ENCODE measurements at places on chromosomes 2 and 18.

- no peak for DNase-seq
These were observed 1.2 kb downstream of the ABHD3 start for GRCh38 chr18:21703241-21703820.

- no peak for DNase-seq
These were observed 29.4 kb upstream of the GMPPA start for GRCh38 chr2:219469186-219469724.

DNA sequence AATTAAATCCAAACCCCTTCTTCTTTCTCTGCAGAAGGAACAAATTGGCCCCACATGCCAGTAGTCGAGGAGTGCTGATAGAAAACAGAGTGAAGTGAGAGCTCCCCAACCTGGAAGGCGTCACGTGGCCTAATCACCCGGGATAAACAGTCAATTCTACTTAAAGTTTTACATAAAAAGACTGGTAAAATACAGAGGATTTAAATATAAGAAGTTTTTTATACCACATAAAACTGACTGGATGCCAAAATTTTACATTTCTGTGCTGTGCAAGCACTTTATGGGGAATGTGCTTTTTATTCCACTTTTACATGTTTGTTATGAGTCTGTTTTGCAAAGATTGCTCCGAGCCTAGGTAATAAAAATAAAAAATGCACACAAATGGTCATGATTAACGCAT lies 1586.8 kb upstream of the ACVR2A start:
- DNase-seq, result no peak

GRCh38 chr2:225008935-225009334 lies 33.3 kb downstream of the DOCK10 start:
- DNase-seq, result no peak

GRCh38 chr2:199378948-199379650 lies 78.6 kb downstream of the SATB2 start:
- DNase-seq, result no peak

- no peak for DNase-seq
These were observed 149.9 kb downstream of the SETBP1 start for GRCh38 chr18:44830581-44830980.

GRCh38 chr2:39491653-39492052 lies 54.6 kb upstream of the MAP4K3 start:
- no peak for DNase-seq

DNA sequence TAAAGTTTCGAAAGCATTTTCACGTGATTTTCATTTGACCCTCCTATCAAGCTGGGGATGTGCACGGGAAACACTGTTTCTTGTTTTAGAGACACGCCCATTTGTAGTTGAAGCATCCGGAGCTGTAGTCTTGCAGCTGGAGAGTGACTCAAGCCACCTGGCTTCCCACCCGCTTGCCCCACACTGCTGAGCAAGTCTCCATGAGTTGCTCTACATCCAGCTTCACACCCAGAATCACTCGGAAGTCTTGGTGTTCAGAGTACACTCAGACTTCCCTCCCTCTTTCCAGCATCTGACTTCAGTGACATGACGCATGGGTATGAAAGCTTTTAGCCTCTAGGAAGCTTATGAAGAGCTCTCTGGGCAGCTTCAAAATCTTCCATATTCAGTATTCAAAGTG lies 262.4 kb downstream of the NBAS start:
- no peak for DNase-seq

DNA sequence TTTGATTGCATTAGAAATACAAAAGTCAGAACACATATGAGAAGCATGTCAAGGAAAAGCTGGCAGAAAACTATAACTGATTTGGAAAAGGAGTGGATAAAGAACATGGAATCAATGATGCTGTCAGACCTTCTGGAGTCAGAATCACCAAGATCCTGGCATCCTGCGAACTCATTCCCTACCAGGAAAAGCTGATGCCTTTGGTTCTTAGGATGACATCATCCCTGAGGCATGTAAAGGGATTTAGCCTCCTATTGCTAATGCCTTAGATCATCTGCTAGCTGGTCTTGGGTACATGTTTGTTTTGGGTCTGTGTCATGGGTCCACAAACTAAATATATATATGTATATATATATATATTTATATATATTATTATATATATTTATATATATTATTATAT lies 680.7 kb downstream of the EPHA4 start:
- DNase-seq, result no peak

DNA sequence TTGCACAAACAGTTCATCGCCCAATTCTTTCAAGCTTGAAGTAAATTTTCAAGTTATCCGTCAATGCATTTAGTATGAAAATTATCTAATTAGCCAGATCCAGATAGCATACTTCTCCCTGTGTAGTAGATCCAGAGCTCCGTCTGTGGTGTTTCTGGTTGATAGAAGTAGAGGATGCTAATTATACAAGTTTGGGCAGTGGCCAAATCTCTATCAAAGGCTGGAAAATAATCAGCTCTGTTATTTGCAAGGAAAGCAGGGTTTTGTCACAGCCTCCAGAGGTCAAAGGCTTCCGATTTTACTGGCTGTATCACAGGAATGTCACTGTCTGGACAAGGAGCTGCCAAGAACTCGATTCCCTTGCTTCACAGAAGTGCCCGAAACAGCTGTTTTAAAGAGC lies 28.6 kb downstream of the LRRC30 start:
- DNase-seq, result no peak

- DNase-seq, result no peak
These were observed 12.3 kb downstream of the CROCC2 start for GRCh38 chr2:240918258-240919091.

- no peak for DNase-seq
These were observed 2.8 kb downstream of the XDH start for GRCh38 chr2:31411771-31412170.

DNA sequence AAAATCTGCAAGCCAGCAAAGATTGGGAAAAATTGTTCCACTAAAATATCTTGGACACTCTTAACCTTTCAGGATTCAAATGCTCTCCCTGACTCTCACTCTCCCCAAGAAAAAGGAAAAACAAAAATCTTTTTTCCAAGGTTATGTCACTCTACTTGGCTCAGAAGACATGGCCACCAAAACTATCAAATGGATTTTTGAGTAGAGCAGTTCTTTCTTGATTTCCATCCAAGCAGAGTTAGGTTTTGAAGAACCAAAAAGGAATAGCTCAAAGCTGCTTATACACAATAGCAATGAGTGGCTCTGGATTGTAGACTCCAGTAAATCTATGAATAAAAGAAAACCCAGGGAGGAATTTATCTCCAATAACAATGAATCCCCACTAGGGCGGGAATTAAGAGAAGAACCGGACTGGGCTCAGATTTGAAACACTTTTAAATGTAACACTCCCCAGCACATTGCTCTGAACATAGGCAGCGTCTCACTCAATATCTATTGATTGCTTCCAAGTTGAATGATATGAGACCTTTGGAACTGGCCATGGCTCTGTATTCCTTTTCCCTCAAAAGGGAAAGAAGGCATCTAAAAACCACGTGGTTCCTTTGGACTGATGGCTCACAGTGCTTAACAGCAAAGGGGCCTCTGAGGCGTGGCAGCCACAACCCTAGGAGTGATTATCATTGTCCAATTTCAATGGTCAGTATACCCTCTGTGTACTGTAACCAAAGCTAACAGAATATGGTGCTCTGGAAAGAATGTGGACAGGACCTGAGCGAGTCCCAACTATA lies 68.3 kb downstream of the SPRED2 start:
- DNase-seq, result no peak

DNA sequence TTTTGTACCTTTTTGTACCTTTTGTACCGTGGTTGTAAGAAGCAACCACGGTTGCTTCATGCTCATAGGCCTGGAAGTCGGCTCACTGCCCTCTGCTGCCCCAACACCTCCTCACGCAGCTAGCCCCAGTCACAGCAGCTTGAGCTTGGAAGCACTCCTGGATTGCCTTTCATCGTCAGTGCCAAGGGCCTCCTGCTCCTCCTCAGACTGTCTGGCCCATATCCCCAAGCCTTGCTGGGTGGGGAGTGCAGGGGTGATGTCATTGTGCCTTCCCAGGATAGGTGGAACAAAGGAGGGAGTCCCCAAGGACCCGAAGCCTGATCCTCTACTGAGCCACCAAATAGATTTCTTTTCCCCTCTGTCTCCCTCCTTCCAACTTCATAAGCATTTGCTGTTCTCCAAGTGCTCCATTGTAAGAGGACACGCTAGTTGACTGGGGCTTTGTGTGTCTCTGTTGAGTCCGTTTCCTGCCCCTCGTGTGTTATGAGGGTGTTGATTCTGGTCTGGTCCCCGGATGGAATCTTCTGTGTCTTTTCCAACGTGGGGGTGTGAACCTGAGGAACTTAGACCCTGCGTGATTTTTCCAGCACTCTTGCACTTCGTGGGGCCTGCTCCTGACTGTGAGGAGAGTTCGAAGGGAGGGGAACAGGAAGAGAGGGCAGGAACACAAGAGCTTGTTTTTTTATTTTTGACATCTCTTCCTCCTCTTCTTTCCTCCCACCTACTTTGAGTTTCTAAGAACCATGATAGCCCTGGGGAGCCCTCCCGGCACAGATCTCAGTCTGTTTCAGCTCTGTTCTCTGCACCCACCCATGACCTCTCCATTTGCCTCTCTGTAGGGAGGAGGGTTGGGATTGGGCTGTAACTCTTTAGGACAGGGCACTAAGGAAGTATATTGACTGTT lies 127.2 kb upstream of the EML6 start:
- no peak for DNase-seq

DNA sequence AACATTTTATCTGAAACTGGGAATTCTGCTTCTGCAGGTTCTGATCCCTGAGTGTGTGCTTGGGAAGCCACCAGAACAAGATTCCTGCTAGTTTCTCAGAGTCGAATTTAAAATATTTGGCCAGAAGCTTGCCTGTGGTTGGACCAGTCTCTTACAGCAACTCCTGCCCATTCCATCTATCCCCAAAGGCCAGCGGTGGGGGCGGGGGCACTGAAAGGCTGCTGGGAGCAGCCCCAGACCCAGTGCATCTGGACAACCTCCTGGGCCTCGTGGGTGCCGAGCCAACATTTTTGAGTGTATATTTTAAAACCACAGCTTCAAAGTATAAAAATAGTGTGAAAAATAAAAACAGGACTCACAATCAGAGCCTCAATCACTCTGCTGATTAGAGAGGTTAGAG lies 38.6 kb upstream of the ZFP36L2 start:
- no peak for DNase-seq

DNA sequence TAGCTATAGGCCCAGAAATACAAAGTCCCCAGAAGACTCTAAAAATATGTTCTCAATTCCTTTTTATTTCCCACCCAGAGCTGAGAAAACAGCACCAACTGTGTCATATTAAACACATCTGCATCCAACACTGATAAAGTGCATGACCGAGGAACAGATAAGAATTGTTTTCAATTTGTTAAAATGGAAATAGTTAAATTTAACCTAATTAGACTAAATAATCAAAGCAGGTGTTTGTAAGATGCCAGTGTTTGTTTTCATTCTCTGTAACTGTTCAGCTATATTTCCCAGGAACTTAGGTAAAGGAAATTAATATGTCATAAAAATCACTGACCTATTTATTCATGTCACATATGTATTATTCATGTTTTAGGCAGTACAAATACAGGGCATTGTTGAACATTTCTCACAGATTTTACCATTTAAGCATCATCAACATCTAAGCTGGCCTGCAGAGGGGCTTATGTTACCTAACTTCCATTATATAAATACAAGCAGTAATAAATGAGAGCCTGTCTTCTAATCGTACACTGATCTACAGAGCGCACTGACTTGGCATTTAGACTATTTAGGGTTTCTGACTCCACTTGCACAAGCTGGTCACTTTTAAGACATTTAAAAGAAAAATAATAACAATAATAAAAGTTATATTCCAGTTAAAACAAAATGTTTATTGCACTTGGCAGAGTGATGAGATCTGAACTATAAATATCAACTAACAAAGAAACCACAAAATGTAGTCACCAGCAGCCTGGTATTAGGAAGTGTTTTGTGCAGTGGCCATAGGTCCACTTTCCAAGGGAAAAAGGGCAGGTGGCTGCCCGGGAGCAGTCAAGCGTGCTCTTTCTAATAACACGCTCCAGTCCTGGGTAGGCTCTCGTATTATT lies 86.6 kb upstream of the ZFP36L2 start:
- no peak for DNase-seq

GRCh38 chr18:12234451-12235190 lies 19.5 kb upstream of the CIDEA start:
- no peak for DNase-seq

- no peak for DNase-seq
These were observed 116.2 kb downstream of the GAREM1 start for GRCh38 chr18:32354518-32354917.

GRCh38 chr2:20212871-20213503 lies 11.9 kb downstream of the SDC1 start:
- DNase-seq, result no peak

- no peak for DNase-seq
These were observed 35.4 kb downstream of the ANKRD29 start for GRCh38 chr18:23627321-23627720.

- no peak for DNase-seq
These were observed 17.5 kb downstream of the ASB1 start for GRCh38 chr2:238444242-238444641.

DNA sequence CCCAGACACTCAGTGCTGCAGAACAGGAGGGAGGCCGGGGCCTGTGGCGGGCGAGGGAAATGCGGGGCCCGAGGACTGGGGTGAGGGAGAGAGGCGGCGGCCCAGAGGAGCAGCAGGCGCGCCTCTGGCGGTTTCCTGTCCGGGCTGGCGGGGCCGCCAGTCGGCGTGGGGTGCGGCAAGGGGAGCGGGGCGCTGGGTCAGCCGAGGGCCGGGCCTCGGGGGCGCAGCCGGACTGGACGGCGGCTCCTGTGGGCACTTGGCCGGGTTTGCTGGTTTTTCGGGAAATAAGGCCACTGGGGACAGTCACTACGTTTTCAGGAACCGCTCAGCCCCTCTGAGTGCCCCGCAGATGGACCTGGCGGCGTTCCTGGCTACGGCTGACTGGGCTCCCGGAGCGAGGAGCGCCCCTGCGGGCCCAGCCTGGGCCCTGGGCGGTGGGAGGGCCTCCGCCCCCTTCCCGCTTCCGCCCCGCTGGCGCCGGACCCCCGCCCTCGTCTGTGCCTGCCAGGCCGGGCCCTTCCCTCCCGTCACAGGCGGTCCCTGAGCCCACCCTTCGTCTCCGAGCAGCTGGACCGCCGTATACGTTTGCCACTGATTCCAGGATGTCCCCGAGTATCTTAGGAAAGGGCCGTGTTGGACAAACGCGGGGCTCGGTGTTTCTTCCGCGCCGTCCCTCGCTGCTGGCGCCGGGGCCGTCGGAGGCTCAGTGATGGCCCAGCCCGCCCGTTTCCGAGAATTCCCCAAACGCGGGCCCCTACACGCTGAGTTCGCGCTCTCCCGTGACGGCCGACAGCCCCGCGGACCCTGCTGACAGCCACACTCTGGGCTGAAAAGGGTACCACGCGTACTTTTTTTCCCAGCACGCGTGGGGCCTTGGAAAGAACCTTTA lies 84.6 kb downstream of the FAM210A start:
- DNase-seq, result no peak

GRCh38 chr2:74953796-74954499 lies 4.5 kb upstream of the POLE4 start:
- no peak for DNase-seq

DNA sequence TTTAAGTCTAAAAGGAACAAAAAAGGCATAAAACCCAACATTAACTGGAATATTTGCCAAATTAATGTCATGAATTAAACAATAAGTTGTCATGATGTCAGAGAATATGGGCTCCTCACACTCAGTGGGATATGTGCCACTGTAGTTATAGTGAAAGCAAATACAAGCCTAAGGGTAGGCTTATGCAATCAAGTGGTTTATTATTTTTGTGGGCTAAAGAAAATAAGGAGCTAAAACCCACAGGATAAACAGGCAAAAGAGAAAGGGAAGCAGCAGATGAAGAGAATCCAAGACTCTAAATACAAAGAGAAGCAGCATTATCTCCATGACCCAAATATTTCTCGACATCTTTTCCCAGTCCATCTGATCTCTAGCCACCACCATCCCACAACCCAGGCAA lies 17.5 kb downstream of the YWHAQ start:
- DNase-seq, result no peak
